Aortic smooth muscle cell (primary cell): ENCODE measurements at places on chromosomes 16 and 17. TPM values are rescaled to one million over a fixed set of nuclear protein-coding genes. Genes with fewer than 3 reads are reported as not detected.

The TRIM47 gene
- 10.0 and 21.8 TPM in 2 replicates for total RNA-seq

The ALOX12 gene
- total RNA-seq, result not detected in 2 replicates

The ANKFY1 gene
- total RNA-seq, result 38.8 and 48.1 TPM in 2 replicates

The AATF gene
- 29.2 and 36.6 TPM in 2 replicates for total RNA-seq

The DNAAF8 gene
- total RNA-seq, result 1.1 and 1.3 TPM in 2 replicates

The PTGES3L gene
- not detected in 2 replicates for total RNA-seq

The PPY gene
- not detected in 2 replicates for total RNA-seq

The KRT33A gene
- not detected in 2 replicates for total RNA-seq

The USP6 gene
- total RNA-seq, result not detected in 2 replicates

The CCL23 gene
- 0.26 TPM in 1 of 2 replicates, not detected in the other for total RNA-seq

The MFAP4 gene
- total RNA-seq, result 0.66 and 3.1 TPM in 2 replicates

The GTF3C1 gene
- 73.1 and 90.4 TPM in 2 replicates for total RNA-seq

The CRHR1 gene
- total RNA-seq, result not detected in 2 replicates

The ARL6IP1 gene
- total RNA-seq, result 325 and 390 TPM in 2 replicates

The CD300C gene
- total RNA-seq, result 0.13 TPM in 1 of 2 replicates, not detected in the other

The RUNDC3A gene
- 0.13 and 0.31 TPM in 2 replicates for total RNA-seq

The TP53TG3B gene
- not detected in 2 replicates for total RNA-seq

The NPIPA3 gene
- 1.3 and 1.7 TPM in 2 replicates for total RNA-seq
